Left lung (tissue), 14 donors: ENCODE measurements at places on chromosomes 1 and 21. TPM values are rescaled to one million over a fixed set of nuclear protein-coding genes. Genes with fewer than 3 reads are reported as not detected.
A peak's percentile ranks its signal among the peaks of the same experiment; 100 is the strongest.

The KRTAP12-2 gene
- total RNA-seq: not detected

- H3K4me1 ChIP-seq: peaks cover 4% of the 10 kb centered on the region
- DNase-seq: no peak
- H3K27ac ChIP-seq: no peak overlapping the region
- no peaks in the 10 kb centered on the region for H3K27me3 ChIP-seq
- no peak overlapping the region for H3K4me3 ChIP-seq
Measured at GRCh38 chr1:232440325-232441035, 189.5 kb downstream of the SIPA1L2 start.

DNA sequence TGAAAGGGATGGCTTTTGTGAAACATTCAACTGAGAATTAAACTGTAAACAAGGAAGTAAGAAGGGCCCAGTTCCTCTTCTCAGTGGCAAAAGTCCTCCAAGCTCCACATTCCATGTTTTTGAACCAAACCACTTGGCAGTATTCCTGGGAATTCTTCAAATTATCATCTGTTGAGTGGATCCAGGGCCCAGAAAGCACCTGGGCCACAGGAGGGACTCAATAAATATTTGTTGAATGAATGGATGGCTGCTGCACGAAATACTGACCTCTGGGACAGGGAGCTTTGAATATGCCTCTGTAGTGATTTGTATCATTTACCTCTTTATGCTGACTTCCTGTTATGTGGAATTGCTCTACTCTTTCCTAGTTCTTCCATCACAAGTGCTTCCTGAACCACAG lies 4.7 kb downstream of the SLC35F3 start:
- peaks cover 42% of the 10 kb centered on the region for H3K27me3 ChIP-seq
- H3K4me3 ChIP-seq: no peak overlapping the region
- no peak overlapping the region for H3K27ac ChIP-seq
- peaks cover 7% of the 10 kb centered on the region for H3K4me1 ChIP-seq

DNA sequence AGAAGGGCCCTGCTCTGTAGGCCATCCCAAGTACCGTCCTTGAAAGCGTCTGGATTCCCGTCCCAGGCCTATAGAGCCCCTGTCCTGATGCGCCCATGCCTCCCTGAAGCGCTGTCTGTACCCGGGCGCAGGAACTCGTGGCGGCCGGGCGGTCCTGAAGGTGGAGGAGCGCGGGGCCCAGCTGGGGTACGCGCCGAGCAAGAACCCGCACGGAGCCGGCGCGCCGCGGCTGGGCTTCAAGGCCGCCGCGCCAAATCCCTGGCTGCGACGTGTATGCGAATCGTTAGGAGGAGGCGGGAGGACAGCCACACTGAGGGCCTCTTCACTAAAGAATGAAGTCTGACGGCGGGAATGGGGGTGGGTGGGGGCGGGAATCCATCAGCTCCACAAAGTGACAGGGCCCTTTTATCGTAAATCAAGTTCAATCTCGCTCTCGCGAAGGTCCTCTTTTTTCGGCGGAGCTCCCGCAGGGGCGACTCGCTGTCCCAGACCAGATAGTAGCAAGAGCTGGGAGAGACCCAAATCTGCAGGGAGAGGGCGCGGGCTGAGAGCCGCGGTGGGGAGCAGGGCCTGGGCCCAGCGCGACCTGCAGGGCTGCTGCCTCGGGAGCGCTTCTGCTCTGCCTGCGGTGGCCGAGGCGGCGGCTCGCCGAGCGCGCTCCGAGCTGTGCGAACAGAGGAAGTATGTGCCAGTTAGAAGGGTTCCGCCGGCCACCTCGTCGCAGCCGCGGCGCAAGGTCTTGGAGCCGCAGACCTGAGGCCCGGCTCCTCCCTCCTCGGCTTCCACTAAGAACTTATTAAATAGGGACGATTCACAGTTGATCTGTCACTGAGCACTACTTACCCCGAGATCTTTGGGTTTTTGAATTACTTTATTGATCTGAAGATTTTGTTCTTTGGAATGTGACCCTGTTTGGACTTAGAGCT lies 10.4 kb downstream of the BARHL2 start:
- H3K27ac ChIP-seq: no peak overlapping the region
- no peaks in the 10 kb centered on the region for H3K36me3 ChIP-seq
- H3K4me1 ChIP-seq: peaks cover 13% of the 10 kb centered on the region

- no peak overlapping the region for H3K4me3 ChIP-seq
- no peak for DNase-seq
- H3K27me3 ChIP-seq: peaks cover 14% of the 10 kb centered on the region
- H3K36me3 ChIP-seq: no peaks in the 10 kb centered on the region
- H3K4me1 ChIP-seq: no peaks in the 10 kb centered on the region
Measured at GRCh38 chr21:45427331-45428271, 22.6 kb downstream of the COL18A1 start.

- no peaks in the 10 kb centered on the region for H3K36me3 ChIP-seq
- H3K4me3 ChIP-seq: no peak overlapping the region
- H3K4me1 ChIP-seq: no peaks in the 10 kb centered on the region
Measured at GRCh38 chr1:220084460-220084859, 5.1 kb downstream of the BPNT1 start.

The CFAP45 gene
- total RNA-seq: 4.7 TPM

The ZNF684 gene
- total RNA-seq: 3.8 TPM

DNA sequence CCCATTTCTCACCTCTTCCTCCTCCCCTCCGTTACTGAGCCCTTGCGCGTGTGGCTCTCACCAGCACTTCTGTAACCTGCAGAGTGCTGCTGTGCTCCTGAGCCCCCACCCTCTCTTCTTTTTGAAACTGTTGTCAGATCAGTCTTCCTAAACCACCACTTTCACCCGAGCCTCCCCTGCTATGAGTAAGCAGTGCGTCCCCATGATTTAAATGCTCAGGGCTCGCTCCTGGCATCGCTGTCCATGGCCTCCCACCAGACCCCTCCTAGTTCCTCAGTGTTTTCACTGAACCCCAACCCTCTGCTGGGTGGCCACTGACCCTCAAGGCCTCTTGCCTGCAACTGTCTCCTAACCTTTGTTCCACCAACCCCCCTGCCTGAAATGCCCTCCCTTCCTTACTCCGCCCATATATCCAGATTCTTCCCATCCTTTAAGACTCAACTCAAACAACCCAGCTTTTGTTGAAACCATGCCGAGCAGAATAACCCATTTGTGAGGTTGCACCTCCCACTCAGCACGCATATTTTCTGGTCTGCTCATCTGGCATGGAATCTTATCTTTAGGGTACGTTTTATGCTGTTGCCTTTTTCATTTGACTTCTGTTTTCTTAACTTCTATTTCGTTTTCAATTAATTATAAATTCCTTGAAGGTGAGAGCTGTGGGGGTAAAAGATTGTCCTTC lies 64.5 kb upstream of the FAM3B start:
- DNase-seq: no peak
- H3K4me3 ChIP-seq: no peak overlapping the region
- H3K27me3 ChIP-seq: no peaks in the 10 kb centered on the region
- H3K27ac ChIP-seq: no peak overlapping the region

The CFHR3 gene
- 0.34 TPM for total RNA-seq

The TFF1 gene
- not detected for total RNA-seq

GRCh38 chr1:110151175-110151669 lies 928 bp downstream of the SLC6A17 start:
- peaks cover 12% of the 10 kb centered on the region for H3K4me1 ChIP-seq
- H3K27ac ChIP-seq: no peak overlapping the region
- no peak for DNase-seq

GRCh38 chr1:32870615-32871363 lies at the start of gene FNDC5:
Gene FNDC5 (minus strand): TSS chr1:32870912.
- no peaks in the 10 kb centered on the region for H3K27me3 ChIP-seq
- peaks cover 8% of the 10 kb centered on the region for H3K4me1 ChIP-seq

DNA sequence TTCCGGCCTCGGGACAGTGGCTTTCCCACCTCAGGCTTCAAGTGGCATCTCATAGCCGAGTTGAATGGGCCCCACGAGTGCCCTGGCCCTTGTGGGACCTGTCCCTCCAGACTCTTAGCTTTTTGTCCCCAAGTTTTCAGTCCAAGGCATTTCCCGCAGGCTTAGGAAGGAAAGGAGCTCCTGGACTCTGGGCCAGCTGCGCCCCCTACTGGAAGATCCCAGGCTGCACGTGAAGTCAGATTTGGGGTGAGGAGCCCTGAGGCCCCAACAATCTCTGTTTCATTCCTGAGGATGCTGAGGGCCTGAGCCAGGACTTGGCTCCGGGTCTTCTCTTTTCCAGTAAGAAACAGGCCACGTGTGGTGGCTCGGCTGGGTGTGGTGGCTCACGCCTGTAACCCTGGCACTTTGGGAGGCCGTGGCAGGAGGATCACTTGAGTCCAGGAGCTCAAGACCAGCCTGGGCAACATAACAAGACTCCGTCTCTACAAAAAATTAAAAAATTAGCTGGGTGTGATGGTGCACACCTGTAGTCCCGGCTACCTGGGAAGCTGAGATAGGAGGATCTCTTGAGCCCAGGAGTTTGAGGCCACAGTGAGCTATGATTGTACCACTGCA lies 67.4 kb downstream of the ARHGEF10L start:
- H3K4me1 ChIP-seq: no peaks in the 10 kb centered on the region
- H3K36me3 ChIP-seq: peaks cover 3% of the 10 kb centered on the region
- no peak overlapping the region for H3K27ac ChIP-seq
- H3K27me3 ChIP-seq: no peaks in the 10 kb centered on the region
- DNase-seq: peak; percentile 66

DNA sequence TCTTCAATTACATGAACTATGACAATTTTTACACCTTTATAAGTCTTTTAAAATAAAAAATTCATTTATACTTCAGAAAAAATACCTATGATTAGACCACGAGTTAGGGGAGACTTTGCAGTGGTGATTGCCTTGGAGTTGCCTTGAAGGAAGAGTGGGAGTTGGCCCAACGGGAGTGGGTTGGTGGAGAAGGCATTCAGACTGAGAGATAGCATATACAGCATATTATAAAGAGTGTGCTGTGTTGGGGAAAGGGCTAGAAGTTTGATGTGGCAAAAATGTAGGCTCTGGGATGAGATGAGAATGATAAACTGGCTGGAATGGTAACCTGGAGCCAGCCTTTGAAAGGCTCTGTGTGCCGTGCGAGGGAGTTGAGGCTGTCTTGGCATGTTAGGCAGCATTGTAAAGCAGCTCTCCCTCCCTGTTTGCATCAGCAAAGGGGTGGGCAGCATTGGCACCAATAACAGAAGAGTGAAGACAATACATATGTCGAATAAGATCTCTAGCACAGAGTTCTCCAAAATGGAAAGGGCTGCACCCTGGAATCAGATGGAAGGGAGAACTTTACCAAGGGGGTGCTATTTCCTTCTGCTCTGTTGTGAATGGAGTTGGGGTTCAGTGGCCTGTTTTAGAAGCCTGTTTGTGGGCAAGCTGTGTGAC lies 24.4 kb downstream of the MPZL1 start:
- peaks cover 14% of the 10 kb centered on the region for H3K4me1 ChIP-seq
- H3K4me3 ChIP-seq: no peak overlapping the region
- no peaks in the 10 kb centered on the region for H3K36me3 ChIP-seq
- DNase-seq: no peak
- no peak overlapping the region for H3K27ac ChIP-seq

The USH2A gene
- not detected for total RNA-seq

DNA sequence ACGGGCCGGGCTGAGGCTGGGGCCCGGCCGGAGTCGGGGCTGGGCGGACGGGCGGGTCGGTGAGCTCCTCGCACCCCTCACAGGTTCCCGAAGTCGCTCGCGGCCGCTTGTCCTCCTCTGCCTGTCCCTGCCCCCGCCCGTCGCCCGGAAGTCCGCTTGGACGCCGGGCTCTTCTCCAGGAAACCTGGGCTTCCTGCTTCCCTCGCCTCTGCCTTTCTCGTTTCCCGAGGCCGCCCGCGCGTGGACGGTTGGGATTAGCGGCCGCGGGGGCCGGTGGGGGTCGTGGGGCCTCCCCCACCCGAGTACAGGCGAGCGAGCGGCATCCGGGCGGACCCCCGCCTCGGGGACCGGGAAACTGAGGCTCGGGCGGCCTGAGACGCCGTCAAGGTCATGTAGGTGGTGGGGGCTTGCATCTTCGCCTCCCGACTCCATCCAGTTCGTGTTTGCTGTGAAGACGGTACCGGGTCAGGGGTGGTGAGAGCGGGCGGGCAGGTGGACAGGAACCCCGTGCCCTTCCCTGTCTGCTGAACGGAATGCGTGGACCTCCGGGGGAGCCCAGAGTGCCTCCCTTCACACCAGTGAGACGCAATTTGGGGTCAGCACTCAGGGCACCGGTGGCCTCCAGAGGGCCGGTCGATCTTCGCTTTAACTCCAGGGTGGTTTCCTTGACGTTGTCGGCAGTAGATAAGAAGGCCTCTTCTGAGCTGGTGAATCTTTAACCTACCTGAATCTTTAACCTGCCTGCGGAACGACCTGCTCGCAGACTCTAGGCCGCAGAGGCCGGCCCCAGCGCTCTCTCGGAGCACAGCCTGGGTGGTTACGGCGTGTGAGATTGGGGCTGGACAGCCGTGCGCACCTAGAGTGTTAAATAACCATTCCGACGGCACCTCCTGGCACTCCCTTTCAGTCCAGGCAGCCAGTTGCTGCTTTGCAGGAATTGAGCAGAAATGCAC lies 686 bp downstream of the ARF1 start:
- peaks cover 60% of the 10 kb centered on the region for H3K4me1 ChIP-seq
- H3K27me3 ChIP-seq: no peaks in the 10 kb centered on the region
- H3K27ac ChIP-seq: peak overlapping the region; percentile 99

The PDE9A gene
- total RNA-seq: 9.6 TPM

GRCh38 chr1:200911361-200911760 lies 16.7 kb downstream of the INAVA start:
- H3K27me3 ChIP-seq: peaks cover 5% of the 10 kb centered on the region
- no peaks in the 10 kb centered on the region for H3K36me3 ChIP-seq
- H3K4me1 ChIP-seq: peaks cover 8% of the 10 kb centered on the region
- no peak overlapping the region for H3K4me3 ChIP-seq
- no peak for DNase-seq

The GFI1 gene
- total RNA-seq: 2.0 TPM

DNA sequence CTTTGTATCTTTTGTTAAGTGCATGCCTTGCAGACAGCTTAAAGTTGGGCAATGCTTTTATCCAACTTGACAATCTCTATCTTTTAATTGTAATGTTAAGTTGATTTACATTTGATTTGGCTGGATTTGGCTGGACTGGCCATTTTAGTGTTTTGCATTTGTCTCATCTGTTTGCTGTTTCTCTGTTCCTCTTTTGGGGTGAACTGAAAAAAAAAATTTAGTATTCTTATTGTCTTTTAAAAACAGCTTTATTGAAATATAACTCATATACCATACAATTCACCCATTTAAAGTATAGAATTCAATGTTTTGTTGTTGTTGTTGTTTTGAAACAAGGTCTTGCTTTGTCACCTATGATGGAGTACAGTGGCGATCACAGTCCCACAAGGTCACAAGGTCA lies 34.4 kb downstream of the DIPK1A start:
- DNase-seq: no peak
- H3K27me3 ChIP-seq: no peaks in the 10 kb centered on the region
- H3K4me3 ChIP-seq: no peak overlapping the region
- H3K27ac ChIP-seq: no peak overlapping the region
- no peaks in the 10 kb centered on the region for H3K36me3 ChIP-seq

The PAX7 gene
- not detected for total RNA-seq

GRCh38 chr1:36089393-36090121 lies 865 bp downstream of the ADPRS start:
- peak overlapping the region; percentile 99 for H3K4me3 ChIP-seq
- peaks cover 39% of the 10 kb centered on the region for H3K36me3 ChIP-seq
- DNase-seq: no peak
- H3K4me1 ChIP-seq: peaks cover 40% of the 10 kb centered on the region

GRCh38 chr1:201760516-201760915 lies 68.4 kb upstream of the IPO9 start:
- H3K36me3 ChIP-seq: no peaks in the 10 kb centered on the region
- no peak for DNase-seq
- H3K4me3 ChIP-seq: no peak overlapping the region
- H3K4me1 ChIP-seq: no peaks in the 10 kb centered on the region

- no peaks in the 10 kb centered on the region for H3K27me3 ChIP-seq
- H3K36me3 ChIP-seq: peaks cover 100% of the 10 kb centered on the region
- H3K4me1 ChIP-seq: no peaks in the 10 kb centered on the region
- no peak for DNase-seq
- H3K27ac ChIP-seq: no peak overlapping the region
Measured at GRCh38 chr1:160293020-160293968, 8.4 kb upstream of the PEX19 start.

The LYPD8 gene
- not detected for total RNA-seq

The ICOSLG gene
- total RNA-seq: 3.9 TPM
